Stimulated activated CD4-positive, alpha-beta T cell treated with anti-CD3 and anti-CD28 coated beads, Interleukin-4, amount 100 ng/mL, for 48 hours (primary cell): ENCODE measurements at places on chromosomes 1 and 21.

GRCh38 chr21:29630441-29630840 lies 309.4 kb downstream of the GRIK1 start:
- no peak for DNase-seq

- DNase-seq, result no peak
Measured at GRCh38 chr1:39866767-39867166, 16.5 kb downstream of the TRIT1 start.

GRCh38 chr1:186618401-186619170 lies 61.6 kb downstream of the PTGS2 start:
- DNase-seq, result peak; percentile 26

GRCh38 chr1:115191691-115192090 lies 102.4 kb upstream of the TSPAN2 start:
- no peak for DNase-seq

GRCh38 chr1:19644681-19645410 lies 735 bp downstream of the NBL1 start:
- DNase-seq, result no peak

GRCh38 chr1:156257711-156258110 lies 9.9 kb upstream of the PAQR6 start:
- no peak for DNase-seq
